Activated CD4-positive, alpha-beta T cell treated with anti-CD3 and anti-CD28 coated beads, Interleukin-2, amount 10 ng/mL, durations not matched to agents 7 days and 5 days (primary cell): ENCODE measurements at places on chromosomes 7 and 10. TPM values are rescaled to one million over a fixed set of nuclear protein-coding genes. Genes with fewer than 3 reads are reported as not detected.

GRCh38 chr7:2886391-2886790 lies 42.3 kb upstream of the GNA12 start:
- DNase-seq, result no peak
- H3K27ac ChIP-seq, result peak overlapping the region; percentile 25
- H3K4me3 ChIP-seq, result no peak overlapping the region
- no peaks in the 10 kb centered on the region for H3K27me3 ChIP-seq
- peaks cover 4% of the 10 kb centered on the region for H3K4me1 ChIP-seq

DNA sequence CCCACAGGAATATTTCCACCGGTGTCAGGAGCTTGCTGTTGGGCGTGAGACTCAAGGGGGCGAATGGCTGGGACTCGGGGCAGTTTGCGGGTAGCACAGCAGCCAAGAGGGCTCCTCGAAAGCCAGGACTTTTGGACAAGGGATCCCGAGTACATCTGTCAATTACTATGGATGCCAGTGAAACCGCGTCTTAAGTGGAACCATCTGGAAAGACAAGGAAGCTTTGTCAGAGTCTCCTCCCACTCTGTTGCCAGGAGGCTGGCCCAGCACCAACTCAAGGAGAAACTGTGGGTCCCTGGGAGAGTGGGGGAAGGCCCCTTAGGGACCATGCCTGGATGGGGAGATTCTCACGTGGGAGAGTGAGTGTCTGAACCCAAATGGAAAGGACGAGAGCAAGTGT lies 57.1 kb downstream of the C10orf143 start:
- no peaks in the 10 kb centered on the region for H3K36me3 ChIP-seq
- no peaks in the 10 kb centered on the region for H3K27me3 ChIP-seq
- H3K4me3 ChIP-seq, result no peak overlapping the region
- DNase-seq, result no peak
- no peaks in the 10 kb centered on the region for H3K4me1 ChIP-seq

GRCh38 chr7:17090751-17091150 lies 207.7 kb upstream of the AHR start:
- H3K4me1 ChIP-seq, result no peaks in the 10 kb centered on the region
- H3K36me3 ChIP-seq, result no peaks in the 10 kb centered on the region
- no peaks in the 10 kb centered on the region for H3K27me3 ChIP-seq
- H3K27ac ChIP-seq, result no peak overlapping the region
- no peak for DNase-seq

GRCh38 chr7:91228927-91229558 lies 35.2 kb upstream of the FZD1 start:
- H3K27ac ChIP-seq, result no peak overlapping the region
- DNase-seq, result no peak
- H3K4me1 ChIP-seq, result no peaks in the 10 kb centered on the region
- H3K4me3 ChIP-seq, result no peak overlapping the region
- no peaks in the 10 kb centered on the region for H3K36me3 ChIP-seq

DNA sequence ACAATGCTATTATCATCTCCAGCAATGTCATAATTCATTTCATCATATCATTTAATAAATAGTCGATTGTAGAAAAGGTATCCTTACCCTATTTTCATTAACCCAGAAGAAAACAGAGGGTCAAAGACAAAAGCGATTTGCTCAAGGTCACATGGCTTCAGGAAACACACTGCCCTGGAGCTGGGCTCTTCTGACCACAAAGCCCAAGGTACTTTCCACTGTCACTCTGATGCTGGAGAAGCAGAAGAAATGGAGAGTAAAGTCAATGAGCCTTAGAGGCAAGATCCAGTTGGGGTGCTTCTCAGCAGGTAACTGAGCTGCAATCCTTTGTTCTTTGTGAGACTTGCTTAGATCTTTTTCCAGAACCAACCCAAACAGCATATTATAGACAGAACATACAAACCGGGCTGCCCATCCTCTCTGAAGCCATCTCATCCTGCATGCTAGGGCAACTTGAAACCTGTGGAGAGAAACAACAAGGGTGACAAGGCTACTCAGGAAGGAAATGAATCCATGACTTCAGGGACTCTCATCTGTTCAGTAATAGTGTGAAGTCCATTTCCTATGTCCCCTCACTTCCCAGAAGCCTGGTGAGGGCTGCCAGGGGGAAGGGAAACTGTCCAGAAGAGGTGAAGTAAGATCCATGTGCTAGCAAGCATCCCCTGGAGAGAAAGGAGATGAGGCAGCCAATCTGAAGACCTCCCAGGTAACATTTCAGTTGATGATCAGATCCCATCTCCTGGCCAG lies 148.6 kb upstream of the SVIL start:
- no peak for DNase-seq
- no peak overlapping the region for H3K4me3 ChIP-seq
- peaks cover 5% of the 10 kb centered on the region for H3K4me1 ChIP-seq
- H3K27me3 ChIP-seq, result peaks cover 8% of the 10 kb centered on the region
- H3K36me3 ChIP-seq, result no peaks in the 10 kb centered on the region

- H3K36me3 ChIP-seq, result no peaks in the 10 kb centered on the region
- H3K4me1 ChIP-seq, result peaks cover 37% of the 10 kb centered on the region
- peak; percentile 76 for DNase-seq
- H3K27me3 ChIP-seq, result peaks cover 35% of the 10 kb centered on the region
- peak within 1 kb of the TSS; percentile 89 for H3K4me3 ChIP-seq
- H3K27ac ChIP-seq, result peak within 1 kb of the TSS; percentile 85
Measured at GRCh38 chr7:24572997-24573553, at the start of gene PALS2. Gene PALS2, plus strand, starts transcription at chr7:24573452. Its CDS starts 50,216 bp downstream, at chr7:24623668.

DNA sequence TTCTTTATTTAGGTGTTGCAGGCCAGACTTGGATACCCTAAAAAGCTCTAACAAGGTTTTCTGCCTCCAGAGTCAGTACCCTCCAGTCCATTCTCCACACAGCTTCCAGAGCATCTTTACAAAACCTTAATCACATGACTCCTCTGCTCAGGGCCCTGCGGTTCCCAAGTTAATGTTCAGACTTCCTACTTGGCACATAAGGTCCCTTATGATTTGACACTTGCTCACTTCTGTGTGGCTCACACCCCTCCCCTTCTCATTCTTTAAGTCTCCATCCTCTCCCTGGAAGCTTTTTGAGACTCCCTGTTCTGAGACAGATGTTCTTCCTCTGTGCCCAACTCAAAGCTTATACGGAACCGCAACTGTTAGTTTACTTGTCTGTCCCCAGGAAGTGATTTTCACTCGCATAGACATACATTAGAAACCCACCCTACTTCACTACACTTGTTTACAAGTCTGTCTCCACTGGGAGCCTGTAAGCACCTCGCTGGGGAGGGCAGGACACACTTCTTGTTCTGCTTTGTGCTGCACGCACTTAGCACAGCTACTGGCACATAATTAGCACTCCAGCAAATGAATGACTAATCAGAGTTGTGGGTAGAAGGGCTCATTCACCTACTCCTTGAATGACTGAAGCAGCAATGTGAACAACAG lies 154.3 kb upstream of the LAMB4 start:
- peaks cover 11% of the 10 kb centered on the region for H3K27me3 ChIP-seq
- DNase-seq, result no peak
- H3K4me3 ChIP-seq, result no peak overlapping the region
- H3K4me1 ChIP-seq, result peaks cover 2% of the 10 kb centered on the region
- H3K27ac ChIP-seq, result no peak overlapping the region
- no peaks in the 10 kb centered on the region for H3K36me3 ChIP-seq

DNA sequence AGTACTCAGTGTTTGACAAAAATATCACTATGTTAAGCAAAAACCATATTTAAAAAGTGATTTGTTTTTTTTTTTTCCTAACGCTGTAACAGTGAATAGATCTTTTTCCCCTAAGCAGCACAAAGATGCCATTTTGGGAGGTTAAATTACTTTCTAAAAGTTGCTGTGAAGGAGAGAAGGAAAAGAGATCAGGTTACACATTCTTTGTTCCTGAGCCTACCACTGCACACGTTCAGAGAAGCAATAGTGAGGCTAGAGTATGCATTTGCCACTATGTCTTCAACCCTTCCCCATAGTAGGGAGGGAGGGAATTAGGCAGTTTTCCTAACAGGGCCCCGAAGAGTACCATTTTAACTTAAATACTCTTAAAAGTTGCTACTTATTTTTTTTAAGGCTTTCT lies 38.9 kb downstream of the BMPR1A start:
- H3K27ac ChIP-seq, result no peak overlapping the region
- H3K27me3 ChIP-seq, result no peaks in the 10 kb centered on the region
- no peak for DNase-seq
- H3K4me1 ChIP-seq, result peaks cover 14% of the 10 kb centered on the region

ACSL5 gene
- 57.8 TPM for total RNA-seq

NPY4R2 gene
- not detected for total RNA-seq

UTF1 gene
- not detected for total RNA-seq

RSU1 gene
- 106 TPM for total RNA-seq

DPCD gene
- total RNA-seq, result 2.9 TPM
